ENCODE measurements at places on chromosomes 5 and 9.
A peak's percentile ranks its signal among the peaks of the same experiment; 100 is the strongest.

- no peak for DNase-seq
Observed at GRCh38 chr5:101142102-101142501, 239.0 kb upstream of the ST8SIA4 start.

GRCh38 chr5:2133080-2133479 is 250.4 kb upstream of the IRX4 start:
- DNase-seq: no peak

DNA sequence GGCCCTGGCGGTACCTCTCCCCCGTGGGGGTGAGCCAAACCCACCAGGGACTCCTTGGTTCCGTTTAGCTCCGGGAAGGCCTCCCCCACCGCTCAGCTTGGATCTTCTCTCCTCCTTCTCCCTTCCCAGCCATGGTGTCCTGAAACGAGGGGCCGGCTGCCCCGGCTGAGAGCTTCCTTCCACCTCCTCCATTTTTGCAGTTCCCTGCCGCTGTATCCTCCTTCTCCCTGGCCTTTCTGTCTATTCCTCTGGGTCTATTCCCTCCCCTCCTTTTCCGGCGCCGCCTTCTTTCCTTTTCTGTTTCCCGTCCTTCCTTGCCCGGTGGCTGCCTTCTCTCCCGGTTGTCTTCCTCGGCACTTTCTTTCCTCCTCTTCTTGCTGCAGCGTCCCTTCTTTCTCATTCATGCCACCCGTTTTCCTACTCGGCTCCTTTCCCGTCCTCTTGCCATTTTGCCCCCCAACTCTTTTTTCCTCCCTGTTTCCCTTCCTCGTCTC is 110.4 kb downstream of the LIFR start:
- no peak for DNase-seq

GRCh38 chr9:4879115-4879558 is 86.4 kb downstream of the RCL1 start:
- no peak for DNase-seq

GRCh38 chr5:109411627-109412026 is 1.9 kb upstream of the PJA2 start:
- DNase-seq: no peak

DNA sequence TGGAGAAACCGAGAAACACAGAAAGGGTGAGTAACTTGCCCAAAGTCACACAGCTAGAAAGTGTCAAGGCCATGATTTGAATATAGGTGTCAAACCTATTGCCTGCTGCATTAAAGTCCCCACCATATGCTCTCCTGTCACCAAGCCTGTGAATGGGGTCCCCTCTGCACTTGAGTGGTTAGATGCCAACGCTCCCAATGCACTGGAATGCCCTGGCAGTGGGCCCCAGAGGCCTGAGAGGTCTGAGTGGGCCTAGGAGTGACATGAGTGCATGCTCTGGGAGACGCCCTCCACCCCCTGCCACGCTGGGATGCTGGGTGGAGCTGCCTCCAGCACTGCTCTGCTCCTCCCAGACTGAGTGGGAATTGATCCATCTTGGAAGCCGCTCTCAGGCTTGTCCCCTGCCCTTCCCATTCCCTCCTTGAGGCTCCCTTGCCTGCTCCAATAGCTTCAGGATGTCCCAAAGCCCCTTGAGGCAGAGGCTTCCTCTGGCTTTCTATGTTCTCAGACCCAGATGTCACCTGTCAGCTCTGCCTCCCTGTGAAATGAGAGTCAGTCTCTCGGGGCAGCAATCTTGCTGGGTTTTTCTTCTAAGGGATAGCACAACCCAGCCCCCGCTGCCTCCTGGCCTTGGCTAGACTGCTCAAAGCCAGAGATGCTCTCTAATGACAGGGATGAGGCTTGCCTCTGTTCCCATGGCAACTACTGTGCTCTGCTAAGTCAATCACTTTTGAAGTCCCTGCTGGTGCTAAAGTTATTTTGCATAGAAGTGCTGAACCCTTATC is 6.6 kb upstream of the ARSI start:
- DNase-seq: no peak

DNA sequence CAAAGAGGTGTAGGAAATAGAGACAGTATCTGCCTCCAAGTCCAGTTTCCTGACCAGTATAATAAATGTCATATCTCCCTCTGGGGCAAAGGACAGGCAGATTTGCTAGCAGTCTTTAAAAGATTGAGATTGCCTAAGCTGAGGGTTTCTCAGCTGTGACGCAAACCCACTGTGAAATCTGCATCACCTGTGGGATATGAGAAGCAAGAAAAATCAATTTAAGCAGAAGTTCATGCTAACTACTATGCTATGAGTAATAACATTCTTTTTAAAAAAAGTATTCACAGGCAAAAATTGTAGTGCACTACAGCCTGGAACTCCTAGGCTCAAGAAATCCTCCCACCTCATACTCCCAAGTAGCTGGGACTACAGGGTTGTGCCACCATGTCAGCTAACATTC is 168.1 kb upstream of the POC5 start:
- DNase-seq: no peak

- DNase-seq: no peak
Observed at GRCh38 chr5:111454776-111455175, 57.6 kb downstream of the STARD4 start.

DNA sequence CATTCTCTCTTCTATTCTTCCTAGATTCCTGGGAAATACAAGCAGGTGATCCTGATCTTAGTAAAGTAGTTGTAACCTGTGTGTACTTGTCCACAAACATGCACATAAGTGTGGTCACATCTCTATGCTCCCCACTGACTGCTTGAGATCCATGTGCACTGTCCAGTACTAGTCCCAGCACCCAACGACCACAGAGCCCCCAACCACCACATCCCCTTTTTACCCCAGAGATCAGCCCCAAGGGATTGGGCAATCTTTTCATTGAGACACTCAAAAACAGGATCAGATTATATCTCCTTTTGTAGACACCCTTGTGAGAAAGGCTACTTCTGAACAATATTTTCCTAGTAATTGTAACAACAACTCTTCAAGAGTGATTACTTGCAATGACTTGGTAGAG is 240.6 kb downstream of the ACTL7B start:
- DNase-seq: no peak

DNA sequence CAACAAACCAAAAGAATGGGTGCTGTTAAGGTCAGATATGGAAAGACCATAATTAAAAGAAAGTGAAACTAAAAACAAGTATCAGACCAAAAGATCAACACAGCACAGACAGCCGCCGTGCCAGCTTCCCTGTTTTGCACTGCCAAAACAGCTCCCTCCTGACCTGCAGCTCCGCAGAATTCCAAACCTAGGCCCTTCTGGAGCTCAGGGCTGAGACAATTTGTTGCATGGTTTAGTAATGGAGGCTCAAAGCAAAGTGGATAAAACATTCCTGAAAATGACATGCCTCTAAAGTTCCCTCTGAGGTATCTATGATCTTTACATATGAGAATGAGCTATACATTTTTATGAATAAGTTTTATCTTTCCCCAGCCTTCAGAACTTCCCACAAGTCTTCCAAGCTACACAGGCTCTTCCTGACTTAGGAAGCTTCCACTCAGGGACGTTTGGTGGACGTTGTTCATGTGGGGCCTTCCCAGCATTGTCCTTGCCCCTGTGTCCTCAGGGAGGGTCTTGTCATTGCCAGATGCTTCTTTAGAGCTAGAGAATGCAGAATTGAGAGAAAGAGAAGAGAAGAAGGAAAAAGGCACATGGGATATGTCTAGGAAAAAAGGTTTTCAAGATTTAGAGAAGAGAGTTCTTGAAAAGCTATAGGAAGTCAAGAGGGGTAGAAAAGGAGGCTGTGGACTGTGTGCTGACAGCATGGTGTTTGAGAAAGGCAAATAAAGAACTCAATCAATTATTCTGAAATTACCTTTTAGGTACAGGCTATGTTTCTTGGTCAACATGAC is 28.4 kb upstream of the SSBP2 start:
- no peak for DNase-seq

GRCh38 chr5:166341740-166342337 is 1949.6 kb upstream of the WWC1 start:
- DNase-seq: no peak

DNA sequence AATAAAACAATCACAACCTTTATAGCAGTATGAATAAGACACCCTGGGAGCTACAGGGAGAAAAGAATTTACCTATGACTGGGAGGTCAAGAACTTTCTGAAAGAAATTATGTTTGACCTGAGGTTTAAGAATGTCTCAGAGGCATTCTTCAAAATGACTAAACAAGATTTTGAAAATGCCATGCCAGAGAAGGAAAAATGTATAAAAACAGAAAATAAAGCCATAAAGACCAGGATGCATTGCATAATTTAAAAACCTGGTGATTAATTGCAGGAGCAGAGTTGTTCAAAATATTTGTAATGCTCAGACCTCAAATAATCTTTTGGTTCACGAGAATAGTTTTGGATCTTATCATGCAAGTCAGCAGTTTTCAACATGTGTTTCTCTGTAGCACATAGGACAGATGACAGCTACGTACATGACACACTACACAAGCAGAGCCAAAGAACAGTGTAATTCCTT is 954.7 kb upstream of the ARRDC3 start:
- DNase-seq: no peak

GRCh38 chr9:38066197-38066913 is 2.7 kb downstream of the SHB start:
- no peak for DNase-seq

GRCh38 chr5:128216860-128217531 is 133.4 kb downstream of the SLC12A2 start:
- no peak for DNase-seq

GRCh38 chr5:159825551-159826051 is 90.7 kb upstream of the ADRA1B start:
- DNase-seq: no peak

GRCh38 chr9:13447843-13448422 is 168.4 kb upstream of the MPDZ start:
- peak; percentile 9 for DNase-seq

DNA sequence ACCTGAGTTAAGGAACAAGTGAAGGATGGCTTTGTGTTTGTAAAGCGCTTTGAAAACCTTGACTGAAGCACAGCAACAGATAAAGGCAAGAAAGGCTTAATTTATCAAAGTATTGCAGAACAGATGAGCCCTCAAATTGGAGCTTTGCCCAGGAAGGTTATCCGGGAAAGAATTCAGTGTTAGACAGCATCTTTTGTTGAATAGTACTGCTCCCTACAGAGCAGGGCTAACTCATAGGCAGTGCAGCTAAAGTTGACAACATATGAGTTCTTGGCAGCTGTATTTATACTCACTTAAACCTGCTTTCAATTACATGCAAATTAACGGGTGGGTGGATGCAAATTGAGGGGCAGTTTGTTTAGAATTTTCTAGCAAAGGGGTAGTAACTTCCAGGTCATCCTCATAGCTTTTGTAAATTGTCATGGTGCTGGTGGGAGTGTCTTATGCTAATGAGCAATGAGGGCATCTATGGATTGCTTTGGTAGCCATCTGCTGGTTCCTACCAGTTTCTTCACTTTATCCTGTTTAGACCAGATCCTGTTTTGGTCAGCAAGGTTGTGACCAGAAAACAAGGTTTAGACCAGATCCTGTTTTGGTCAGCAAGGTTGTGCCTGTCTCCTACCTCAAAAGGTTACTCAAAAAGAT is 105.8 kb downstream of the GDA start:
- no peak for DNase-seq

DNA sequence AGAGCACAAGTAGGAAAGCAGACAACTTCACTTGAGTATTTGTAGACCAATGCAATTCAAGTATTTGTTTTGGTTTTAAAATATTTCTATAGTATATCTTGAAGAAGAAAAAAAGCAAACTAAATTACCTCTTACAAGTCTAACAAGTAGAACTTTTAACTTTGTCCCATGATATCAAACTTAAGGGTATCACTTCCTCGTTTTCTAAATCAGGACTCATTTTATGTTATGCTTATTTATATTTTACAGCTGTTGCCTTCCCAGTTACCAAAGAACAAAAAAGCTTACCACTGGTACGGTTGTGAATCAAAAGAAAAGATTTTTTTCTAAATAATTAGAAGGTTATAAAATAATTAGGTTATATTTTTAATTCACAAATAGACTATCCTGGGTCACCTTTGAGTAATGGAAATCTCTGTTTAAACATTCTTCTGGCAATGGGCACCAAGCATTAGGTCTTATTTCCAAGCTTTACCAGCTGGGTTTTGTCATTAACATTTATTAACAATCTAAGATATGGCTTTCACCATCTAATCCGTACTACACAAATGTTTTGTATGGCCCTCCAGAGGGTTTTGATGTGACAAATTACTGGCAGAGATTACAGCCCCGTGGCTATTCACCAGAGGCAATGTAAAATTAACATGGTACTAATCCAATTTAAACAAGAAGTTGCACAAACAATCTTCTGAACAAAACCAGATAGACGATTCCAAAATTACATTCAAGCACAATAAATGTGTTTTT is 63.6 kb downstream of the CEP120 start:
- no peak for DNase-seq

- no peak for DNase-seq
Observed at GRCh38 chr9:90175865-90176264, 466.8 kb downstream of the DIRAS2 start.

GRCh38 chr5:40378396-40379177 is 301.1 kb upstream of the PTGER4 start:
- no peak for DNase-seq

- DNase-seq: no peak
Observed at GRCh38 chr9:110994771-110995241, 43.5 kb downstream of the LPAR1 start.

DNA sequence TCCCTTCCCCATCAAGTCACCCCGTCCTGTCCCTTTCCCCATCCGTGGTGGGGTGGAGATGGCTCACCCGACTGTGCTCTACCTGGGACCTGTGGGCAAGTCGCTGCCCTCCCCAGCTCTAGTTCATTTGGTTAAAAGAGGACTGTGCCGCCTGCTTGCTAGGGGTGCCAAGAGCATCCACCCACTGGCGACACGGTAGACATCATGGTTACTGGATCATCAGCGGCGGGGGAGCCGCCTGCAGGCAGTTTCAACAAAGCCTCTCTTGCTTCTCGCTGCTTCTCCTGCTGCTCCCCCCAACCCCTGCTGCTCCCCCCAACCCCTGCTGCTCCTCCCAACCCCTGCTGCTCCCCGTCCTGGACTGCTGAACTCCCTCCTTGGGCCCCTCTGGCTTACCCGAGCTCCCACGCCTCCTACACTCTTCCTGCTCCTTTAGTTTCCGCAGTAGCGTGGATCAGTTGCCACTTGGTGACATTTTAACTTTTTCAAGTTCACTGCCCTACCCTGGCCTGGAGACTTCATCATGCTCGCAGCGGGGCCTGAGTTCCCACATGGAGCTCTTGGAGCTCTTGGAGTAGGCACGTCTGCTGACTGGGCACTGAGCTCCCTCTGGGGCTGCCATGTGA is 22.0 kb upstream of the SCGB3A1 start:
- no peak for DNase-seq

All from endothelial cell (in vitro differentiated cells).